ENCODE measurements at places on chromosomes 3 and 15. TPM values are rescaled to one million over a fixed set of nuclear protein-coding genes. Genes with fewer than 3 reads are reported as not detected.

The SLC51A gene
- not detected for total RNA-seq

The DNAH12 gene
- total RNA-seq = 0.09 TPM

The NTRK3 gene
- total RNA-seq = 24.5 TPM

The TRIM59 gene
- 8.4 TPM for total RNA-seq

The NANOGP8 gene
- total RNA-seq = not detected

The STRC gene
- 0.07 TPM for total RNA-seq

The IMP3 gene
- 125 TPM for total RNA-seq

The PRR20G gene
- total RNA-seq = 2.8 TPM

The SLCO2A1 gene
- total RNA-seq = 0.22 TPM

Data from A549 treated with AZD2906 at 1 μM for 4 hours (cell line).